ENCODE measurements at places on chromosomes 2 and 18. TPM values are rescaled to one million over a fixed set of nuclear protein-coding genes. Genes with fewer than 3 reads are reported as not detected.

The PID1 gene
- 0.46 TPM for total RNA-seq

The ABCB11 gene
- total RNA-seq, result 0.65 TPM

The MTCL1 gene
- 25.2 TPM for total RNA-seq

The CSRNP3 gene
- total RNA-seq, result 0.46 TPM

The ALPG gene
- not detected for total RNA-seq

The RMND5A gene
- total RNA-seq, result 36.7 TPM

All from epithelial cell of umbilical artery (primary cell).